ENCODE measurements at places on chromosomes 12 and 14.

DNA sequence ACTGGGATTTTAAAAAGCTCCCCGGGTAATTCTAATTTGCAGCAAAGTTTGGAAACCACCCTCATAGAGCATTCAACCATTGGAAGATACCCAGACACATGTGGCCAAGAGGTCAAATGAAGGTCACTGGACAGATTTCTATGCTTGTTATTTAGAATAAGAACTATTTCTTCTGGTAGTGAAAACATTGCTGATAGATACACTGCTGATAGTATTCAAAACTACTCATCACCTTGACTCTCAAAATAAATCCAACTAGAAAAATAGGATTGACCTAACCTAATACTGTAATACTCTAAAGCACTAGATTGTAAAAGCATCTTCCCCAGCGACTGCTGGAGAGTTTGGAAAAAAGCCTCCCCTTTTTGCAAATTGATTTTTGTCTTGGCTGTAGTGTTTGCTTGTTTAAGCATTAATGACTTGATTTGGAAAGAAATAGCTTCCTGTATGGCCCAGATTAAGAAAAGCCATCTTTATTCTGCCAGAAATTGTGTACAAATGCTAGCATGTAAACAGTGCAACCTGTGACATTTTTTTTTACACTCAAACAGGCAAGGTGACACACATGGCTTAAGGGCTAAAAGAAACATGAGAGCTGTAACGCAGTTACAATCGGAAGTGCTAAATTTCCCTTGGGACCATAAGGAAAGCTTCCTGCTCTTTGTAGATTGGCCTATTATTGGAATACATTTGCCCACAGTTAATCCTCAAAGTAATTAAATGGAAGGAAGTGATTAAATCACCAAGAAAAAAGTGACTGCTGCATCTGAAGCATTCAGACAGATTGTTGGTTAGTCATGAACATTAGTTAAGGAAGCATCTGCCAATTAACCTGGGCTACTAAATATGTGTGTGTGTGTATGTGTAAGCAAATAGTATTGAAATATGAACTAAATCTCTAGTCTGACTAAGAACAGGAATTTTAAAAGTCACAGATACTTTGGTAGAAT is 356.5 kb upstream of the ATP2B1 start:
- no peaks in the 10 kb centered on the region for H3K27me3 ChIP-seq
- H3K27ac ChIP-seq, result no peak overlapping the region
- no peak overlapping the region for H3K4me3 ChIP-seq
- H3K4me1 ChIP-seq, result peaks cover 14% of the 10 kb centered on the region

GRCh38 chr14:21498540-21499526 is 12.3 kb downstream of the METTL3 start:
- H3K36me3 ChIP-seq, result peaks cover 46% of the 10 kb centered on the region
- DNase-seq, result no peak
- no peaks in the 10 kb centered on the region for H3K27me3 ChIP-seq
- H3K4me1 ChIP-seq, result no peaks in the 10 kb centered on the region
- no peak overlapping the region for H3K4me3 ChIP-seq
- no peak overlapping the region for H3K27ac ChIP-seq

GRCh38 chr12:2118061-2118460 is 65.3 kb downstream of the CACNA1C start:
- no peaks in the 10 kb centered on the region for H3K27me3 ChIP-seq
- no peak for DNase-seq
- H3K4me3 ChIP-seq, result no peak overlapping the region
- H3K27ac ChIP-seq, result peak overlapping the region; percentile 72

- no peaks in the 10 kb centered on the region for H3K27me3 ChIP-seq
- H3K4me3 ChIP-seq, result no peak overlapping the region
- DNase-seq, result no peak
Measured at GRCh38 chr14:22882529-22883172, 371 bp upstream of the REM2 start.

DNA sequence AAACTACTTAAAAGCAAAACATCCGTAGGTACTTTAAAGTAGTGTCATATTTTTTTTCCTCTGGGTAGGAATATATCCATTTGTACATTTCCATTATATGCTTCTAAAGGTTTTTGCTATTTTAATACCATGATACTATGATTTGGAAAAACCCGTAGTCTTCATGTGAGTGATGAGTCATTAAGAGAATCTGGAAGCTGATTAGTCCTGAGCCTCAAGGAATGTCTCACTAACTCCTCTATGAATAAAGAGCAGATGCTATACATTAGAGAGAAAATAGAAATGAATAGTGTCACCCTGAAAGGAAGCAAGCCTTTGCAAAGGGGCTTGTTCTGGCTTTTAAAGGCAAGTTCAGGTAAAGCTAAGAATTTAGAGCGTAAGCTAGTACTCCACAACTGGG is 432.1 kb downstream of the CCDC91 start:
- no peak overlapping the region for H3K4me3 ChIP-seq
- H3K4me1 ChIP-seq, result no peaks in the 10 kb centered on the region
- H3K27ac ChIP-seq, result no peak overlapping the region
- DNase-seq, result no peak
- H3K27me3 ChIP-seq, result no peaks in the 10 kb centered on the region

- no peak for DNase-seq
- H3K36me3 ChIP-seq, result peaks cover 13% of the 10 kb centered on the region
- peaks cover 68% of the 10 kb centered on the region for H3K4me1 ChIP-seq
- no peak overlapping the region for H3K4me3 ChIP-seq
- H3K27me3 ChIP-seq, result no peaks in the 10 kb centered on the region
- peak overlapping the region; percentile 56 for H3K27ac ChIP-seq
Measured at GRCh38 chr12:50932787-50933280, 19.5 kb upstream of the HIGD1C start.

- peaks cover 11% of the 10 kb centered on the region for H3K4me1 ChIP-seq
- DNase-seq, result no peak
- H3K27ac ChIP-seq, result no peak overlapping the region
- no peak overlapping the region for H3K4me3 ChIP-seq
- H3K27me3 ChIP-seq, result no peaks in the 10 kb centered on the region
Measured at GRCh38 chr12:57465030-57465746, 5.6 kb downstream of the GLI1 start.

DNA sequence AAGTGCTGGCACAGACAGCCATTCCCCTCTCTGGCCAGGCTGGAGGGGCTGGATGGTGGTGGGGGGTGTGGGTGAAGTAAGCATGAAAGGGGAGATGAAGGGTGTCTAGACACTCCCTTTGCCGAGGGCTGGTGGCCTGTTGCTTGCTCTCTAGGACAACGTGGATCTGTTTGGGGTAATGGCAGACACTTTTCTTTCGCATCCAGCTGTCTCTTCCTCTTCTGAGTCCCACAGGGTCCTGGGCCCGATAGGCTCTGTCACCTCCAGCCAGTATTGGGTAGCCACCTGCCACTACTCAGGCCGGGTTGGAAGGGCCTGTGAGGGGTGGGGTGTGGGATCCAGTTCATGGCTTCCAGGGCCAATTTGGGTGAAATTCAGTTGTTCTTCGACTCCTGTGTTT is 218.1 kb downstream of the CACNA1C start:
- DNase-seq, result no peak
- H3K4me3 ChIP-seq, result no peak overlapping the region
- peak overlapping the region; percentile 86 for H3K27ac ChIP-seq
- H3K27me3 ChIP-seq, result no peaks in the 10 kb centered on the region
- peaks cover 29% of the 10 kb centered on the region for H3K4me1 ChIP-seq

GRCh38 chr14:45091710-45092109 is 7.8 kb downstream of the PRPF39 start:
- peaks cover 13% of the 10 kb centered on the region for H3K4me1 ChIP-seq
- no peaks in the 10 kb centered on the region for H3K27me3 ChIP-seq
- peaks cover 5% of the 10 kb centered on the region for H3K36me3 ChIP-seq
- no peak for DNase-seq
- no peak overlapping the region for H3K27ac ChIP-seq
- H3K4me3 ChIP-seq, result no peak overlapping the region

DNA sequence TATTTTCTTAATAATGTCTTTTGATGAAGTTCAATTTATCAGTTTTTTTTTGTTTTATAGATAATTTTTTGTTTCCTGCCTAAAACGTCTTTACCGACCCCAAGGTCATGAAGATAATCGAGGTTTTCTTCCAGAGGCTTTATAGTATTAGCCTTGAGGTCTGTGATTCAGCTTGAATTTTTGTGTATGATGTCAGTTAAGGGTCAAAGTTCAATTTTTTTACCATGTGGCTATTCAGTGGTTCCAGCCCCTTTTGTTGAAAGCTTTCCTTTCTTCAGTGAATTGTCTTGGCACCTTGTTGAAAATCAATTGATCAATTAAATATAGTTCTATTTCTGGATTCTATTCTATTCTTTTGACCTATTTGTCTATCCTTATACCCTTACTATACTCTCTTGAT is 3.2 kb upstream of the MGST1 start:
- H3K4me1 ChIP-seq, result peaks cover 5% of the 10 kb centered on the region
- no peak for DNase-seq
- H3K27ac ChIP-seq, result no peak overlapping the region
- no peaks in the 10 kb centered on the region for H3K27me3 ChIP-seq
- H3K4me3 ChIP-seq, result no peak overlapping the region
- H3K36me3 ChIP-seq, result no peaks in the 10 kb centered on the region

- no peaks in the 10 kb centered on the region for H3K27me3 ChIP-seq
- no peak for DNase-seq
- no peak overlapping the region for H3K27ac ChIP-seq
- H3K36me3 ChIP-seq, result no peaks in the 10 kb centered on the region
Measured at GRCh38 chr14:95286645-95287044, 33.1 kb downstream of the CLMN start.

- no peak overlapping the region for H3K4me3 ChIP-seq
- DNase-seq, result no peak
- H3K27ac ChIP-seq, result no peak overlapping the region
- H3K4me1 ChIP-seq, result no peaks in the 10 kb centered on the region
Measured at GRCh38 chr12:29438752-29439408, 57.9 kb upstream of the ERGIC2 start.

- peak overlapping the region; percentile 75 for H3K4me3 ChIP-seq
- no peak overlapping the region for H3K27ac ChIP-seq
- peaks cover 15% of the 10 kb centered on the region for H3K4me1 ChIP-seq
- no peaks in the 10 kb centered on the region for H3K36me3 ChIP-seq
Measured at GRCh38 chr12:53750812-53751335, 905 bp downstream of the CISTR start.

DNA sequence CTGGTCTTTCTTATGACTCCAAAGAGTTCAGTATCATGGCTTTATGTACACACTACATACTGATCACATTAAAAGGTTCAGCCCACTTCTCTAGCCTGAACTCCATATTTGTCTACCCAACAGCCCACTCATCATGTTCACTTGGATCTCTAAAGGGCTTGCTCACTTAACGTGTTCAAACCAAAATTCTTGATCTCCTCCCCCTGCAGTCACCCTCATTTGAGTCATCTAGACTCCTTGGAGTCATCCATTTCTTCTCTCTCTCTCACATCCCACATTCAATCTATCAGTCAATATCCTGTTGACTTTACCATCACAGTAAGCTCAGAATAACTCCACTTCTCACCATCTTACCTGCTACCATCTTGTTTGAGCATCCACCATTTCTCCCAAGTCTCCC is 148.4 kb upstream of the ARID2 start:
- no peaks in the 10 kb centered on the region for H3K36me3 ChIP-seq
- H3K27me3 ChIP-seq, result no peaks in the 10 kb centered on the region
- no peak overlapping the region for H3K27ac ChIP-seq

GRCh38 chr14:88225721-88226120 is 97.3 kb downstream of the KCNK10 start:
- H3K36me3 ChIP-seq, result no peaks in the 10 kb centered on the region
- H3K4me3 ChIP-seq, result no peak overlapping the region
- H3K27me3 ChIP-seq, result no peaks in the 10 kb centered on the region
- no peak overlapping the region for H3K27ac ChIP-seq

DNA sequence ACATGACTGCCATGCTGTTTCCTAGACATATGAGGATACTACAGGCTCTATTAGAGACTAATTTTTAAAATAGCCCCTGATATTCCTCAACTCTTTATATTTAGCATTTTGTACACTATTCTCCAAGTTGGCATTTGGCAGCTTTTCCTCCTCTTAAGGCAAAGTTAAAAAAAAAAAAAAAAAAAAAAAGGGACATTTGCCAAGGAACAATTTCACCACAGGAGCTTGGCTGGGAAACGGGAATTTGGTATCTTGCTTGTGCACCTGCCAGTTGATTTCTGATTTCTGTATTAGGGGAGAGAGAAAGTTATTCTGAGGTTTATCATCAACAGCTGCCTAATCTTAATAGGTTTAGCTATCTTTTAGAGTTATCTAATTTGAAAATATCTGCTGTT is 87.2 kb downstream of the CAND1 start:
- H3K4me1 ChIP-seq, result peaks cover 3% of the 10 kb centered on the region
- DNase-seq, result no peak
- no peak overlapping the region for H3K4me3 ChIP-seq
- no peaks in the 10 kb centered on the region for H3K36me3 ChIP-seq
- H3K27me3 ChIP-seq, result no peaks in the 10 kb centered on the region

DNA sequence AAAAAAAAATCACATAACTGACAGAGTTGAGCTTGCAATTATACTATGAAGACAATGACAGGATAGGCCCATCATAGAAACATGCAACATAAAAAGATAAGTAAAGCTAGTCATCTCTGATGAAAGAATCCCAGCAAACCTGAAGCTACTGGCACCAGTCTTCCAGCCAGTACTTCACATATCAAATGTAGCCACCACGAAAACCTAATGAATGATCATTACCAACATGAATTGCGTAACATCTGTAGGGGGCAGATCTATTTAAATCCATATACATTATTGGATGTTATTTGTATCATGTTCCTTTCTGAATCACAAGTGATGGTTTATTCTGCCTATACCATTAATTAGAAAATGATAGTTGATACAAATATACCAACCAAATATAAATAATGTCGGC is 73.9 kb downstream of the BCAT1 start:
- no peak for DNase-seq
- H3K4me1 ChIP-seq, result no peaks in the 10 kb centered on the region
- no peaks in the 10 kb centered on the region for H3K36me3 ChIP-seq
- H3K4me3 ChIP-seq, result no peak overlapping the region

GRCh38 chr12:54038871-54039414 is 6.1 kb downstream of the HOXC5 start:
- no peak for DNase-seq
- no peaks in the 10 kb centered on the region for H3K27me3 ChIP-seq
- peaks cover 7% of the 10 kb centered on the region for H3K4me1 ChIP-seq

GRCh38 chr12:12017798-12018197 is 52.9 kb upstream of the BCL2L14 start:
- H3K27ac ChIP-seq, result no peak overlapping the region
- no peaks in the 10 kb centered on the region for H3K4me1 ChIP-seq
- no peak overlapping the region for H3K4me3 ChIP-seq
- no peaks in the 10 kb centered on the region for H3K27me3 ChIP-seq
- H3K36me3 ChIP-seq, result no peaks in the 10 kb centered on the region
